ENCODE measurements at places on chromosomes 13 and 19.

DNA sequence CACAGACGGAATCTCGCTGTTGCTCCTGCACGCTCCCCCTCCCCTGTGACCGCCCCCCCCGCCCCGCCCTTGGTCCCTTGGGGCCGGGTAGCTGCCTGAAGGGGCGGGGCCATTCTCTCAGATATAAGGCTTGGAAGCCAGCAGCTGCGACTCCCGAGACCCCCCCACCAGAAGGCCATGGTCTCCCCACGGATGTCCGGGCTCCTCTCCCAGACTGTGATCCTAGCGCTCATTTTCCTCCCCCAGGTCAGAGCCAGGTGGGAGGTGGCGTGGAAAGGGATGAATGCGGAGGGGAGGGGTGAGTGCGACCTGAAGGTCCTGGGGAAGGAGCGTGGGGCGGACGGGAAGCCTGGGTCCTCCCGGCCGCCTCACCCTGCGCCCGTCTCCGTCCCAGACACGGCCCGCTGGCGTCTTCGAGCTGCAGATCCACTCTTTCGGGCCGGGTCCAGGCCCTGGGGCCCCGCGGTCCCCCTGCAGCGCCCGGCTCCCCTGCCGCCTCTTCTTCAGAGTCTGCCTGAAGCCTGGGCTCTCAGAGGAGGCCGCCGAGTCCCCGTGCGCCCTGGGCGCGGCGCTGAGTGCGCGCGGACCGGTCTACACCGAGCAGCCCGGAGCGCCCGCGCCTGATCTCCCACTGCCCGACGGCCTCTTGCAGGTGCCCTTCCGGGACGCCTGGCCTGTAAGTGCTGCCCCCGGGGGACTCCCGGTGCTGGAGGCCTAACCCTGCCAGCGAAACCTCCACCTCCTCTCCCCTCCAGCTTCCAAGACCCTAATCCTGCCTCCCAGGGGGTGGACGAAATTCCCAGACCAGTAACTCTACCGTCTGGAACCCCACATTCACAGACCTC lies at the start of gene DLL3:
Gene DLL3 (plus strand): TSS at position 150 of the 845 bp plus-strand sequence. CDS start 28 bp downstream, at position 178.
- peak; percentile 90 for DNase-seq

DNA sequence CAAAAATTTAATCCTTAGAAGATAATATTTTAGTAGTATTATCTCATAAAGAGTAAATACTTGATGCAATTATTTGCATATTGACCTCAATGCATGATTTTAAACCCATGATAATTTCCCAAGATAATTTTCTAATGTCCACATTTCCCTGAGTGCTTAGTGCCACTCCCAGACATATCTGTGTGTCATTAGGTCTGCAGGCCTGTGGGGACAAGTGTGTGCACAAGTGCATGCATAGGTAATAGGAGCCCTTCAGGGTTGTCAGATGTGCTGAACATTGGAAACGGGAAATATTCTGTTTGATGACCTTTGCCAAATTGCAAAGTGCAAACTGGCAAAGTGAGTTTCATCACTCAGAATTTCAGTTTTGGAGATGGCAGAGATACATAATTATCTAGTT lies 369.9 kb downstream of the KLF5 start:
- DNase-seq, result no peak

DNA sequence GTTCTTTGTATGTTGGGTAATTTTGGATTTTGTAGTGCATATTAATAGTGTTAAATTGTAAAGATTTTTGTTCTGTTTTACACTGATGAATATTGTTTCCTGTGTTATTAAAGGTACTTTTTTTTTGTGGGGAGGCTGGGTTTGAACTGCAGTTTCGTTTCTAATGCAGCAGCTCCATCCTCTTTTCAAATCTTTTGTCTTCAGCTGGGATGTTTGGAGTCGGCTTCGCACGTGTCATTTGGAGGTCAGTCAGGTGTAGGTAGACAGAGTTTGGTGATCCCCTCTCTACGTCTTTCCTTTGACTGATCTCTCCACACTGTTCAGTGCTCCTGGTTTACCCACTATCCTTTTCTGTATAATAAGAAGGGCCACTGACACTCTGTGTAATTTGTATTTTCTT lies 30.3 kb downstream of the TDRD3 start:
- DNase-seq, result no peak

DNA sequence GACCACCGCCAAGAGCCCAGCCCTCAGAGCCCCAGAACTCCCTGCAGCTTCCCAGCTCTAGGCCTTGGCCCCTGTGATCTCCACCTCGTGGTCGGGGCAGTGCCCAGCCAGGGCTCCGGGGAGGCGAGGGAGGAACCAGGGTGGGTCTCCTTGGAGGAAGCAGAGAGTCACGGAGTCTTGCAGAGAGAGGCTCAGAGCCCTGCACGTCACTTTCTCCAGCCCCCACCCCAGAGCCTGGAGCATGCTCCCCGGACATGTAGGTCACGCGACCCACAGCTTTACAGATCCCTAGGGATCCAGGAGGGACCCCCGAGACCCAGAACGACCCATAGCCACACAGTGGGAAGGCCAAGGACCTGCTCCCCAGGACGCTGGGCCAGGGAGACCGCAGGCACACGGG lies 11.9 kb downstream of the GADD45B start:
- no peak for DNase-seq

DNA sequence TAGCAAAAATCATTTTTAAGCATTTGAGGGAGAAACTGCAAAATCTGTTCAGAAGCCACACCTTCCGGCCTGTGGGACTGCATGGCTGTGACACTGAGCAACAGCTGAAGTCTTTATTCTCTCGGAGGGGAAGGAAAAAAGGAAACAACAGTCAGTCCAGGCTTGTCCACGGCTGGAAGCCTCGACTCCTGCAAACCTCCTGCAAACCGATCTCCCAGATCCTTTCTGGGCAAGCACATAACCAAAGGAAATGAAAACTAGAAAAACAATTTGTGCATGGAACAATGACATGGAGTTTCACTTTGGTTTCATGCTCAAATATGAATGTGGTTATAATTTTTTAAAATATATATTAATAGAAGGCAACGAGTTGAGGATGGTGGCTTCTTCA lies 1.0 kb downstream of the COL4A1 start:
- DNase-seq, result no peak

- no peak for DNase-seq
Measured at GRCh38 chr13:19695829-19696228, 62.4 kb downstream of the MPHOSPH8 start.

- DNase-seq, result no peak
Measured at GRCh38 chr19:16915734-16916133, 26.9 kb downstream of the F2RL3 start.

DNA sequence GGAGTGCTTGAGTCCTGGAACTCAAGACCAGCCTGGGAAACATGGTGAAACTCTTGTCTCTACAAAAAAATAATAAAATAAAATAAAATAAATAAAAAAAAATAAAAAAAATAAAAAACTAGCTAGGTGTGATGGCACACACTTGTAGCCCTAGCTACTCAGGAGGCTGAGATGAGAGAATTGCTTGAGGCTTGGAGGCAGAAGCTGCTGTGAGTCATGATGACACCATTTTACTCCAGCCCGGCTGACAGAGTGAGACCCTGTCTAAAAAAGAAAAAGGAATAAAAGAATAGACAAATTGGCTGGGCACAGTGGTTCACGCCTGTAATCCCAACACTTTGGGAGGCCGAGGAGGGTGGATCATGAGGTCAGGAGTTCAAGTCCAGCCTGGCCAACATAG lies 1168.9 kb downstream of the SLITRK5 start:
- DNase-seq, result no peak

DNA sequence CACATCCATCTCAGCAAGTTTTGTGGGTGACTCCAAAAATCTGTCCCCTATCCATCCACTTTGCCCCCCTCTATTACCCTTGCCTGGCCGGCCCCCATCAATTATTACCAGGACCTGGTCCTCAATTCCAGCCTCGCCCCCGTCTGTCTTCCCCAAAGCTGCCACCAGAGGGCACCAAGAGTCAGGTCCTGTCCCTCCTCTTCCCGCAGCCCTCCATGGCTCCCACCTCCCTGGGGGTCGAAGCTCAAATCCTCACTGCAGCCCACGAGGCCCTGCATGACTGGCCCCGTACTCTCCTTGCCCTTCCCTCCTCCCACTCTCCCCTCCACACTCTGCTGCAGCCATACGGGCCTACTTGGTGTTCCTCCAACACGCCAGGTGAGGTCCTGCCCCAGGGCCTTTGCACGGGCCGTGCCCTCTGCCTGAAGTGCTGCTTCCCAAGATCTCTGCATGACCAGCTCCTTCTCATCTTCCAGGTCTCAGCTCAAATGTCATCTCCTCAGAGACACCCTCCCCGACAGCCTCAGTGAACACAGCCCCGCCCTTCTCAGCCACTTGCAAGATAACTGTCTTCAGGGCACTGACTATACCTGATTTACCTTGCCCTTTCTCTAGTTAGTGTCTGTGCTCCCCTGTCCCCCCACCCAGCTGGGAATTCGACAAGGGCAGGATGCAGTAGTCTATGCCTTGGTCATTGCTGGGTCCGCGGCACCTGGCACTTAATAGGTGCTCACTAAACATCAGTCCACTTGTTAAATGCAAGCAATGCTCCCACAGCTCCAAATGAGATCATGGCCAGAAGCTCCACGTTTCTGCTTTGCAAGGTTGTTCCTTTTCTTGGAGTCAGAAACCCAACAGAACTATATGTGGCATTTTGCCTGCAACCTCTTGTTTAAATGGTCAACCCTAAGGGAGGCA lies 16.8 kb upstream of the SEMA6B start:
- peak; percentile 40 for DNase-seq

DNA sequence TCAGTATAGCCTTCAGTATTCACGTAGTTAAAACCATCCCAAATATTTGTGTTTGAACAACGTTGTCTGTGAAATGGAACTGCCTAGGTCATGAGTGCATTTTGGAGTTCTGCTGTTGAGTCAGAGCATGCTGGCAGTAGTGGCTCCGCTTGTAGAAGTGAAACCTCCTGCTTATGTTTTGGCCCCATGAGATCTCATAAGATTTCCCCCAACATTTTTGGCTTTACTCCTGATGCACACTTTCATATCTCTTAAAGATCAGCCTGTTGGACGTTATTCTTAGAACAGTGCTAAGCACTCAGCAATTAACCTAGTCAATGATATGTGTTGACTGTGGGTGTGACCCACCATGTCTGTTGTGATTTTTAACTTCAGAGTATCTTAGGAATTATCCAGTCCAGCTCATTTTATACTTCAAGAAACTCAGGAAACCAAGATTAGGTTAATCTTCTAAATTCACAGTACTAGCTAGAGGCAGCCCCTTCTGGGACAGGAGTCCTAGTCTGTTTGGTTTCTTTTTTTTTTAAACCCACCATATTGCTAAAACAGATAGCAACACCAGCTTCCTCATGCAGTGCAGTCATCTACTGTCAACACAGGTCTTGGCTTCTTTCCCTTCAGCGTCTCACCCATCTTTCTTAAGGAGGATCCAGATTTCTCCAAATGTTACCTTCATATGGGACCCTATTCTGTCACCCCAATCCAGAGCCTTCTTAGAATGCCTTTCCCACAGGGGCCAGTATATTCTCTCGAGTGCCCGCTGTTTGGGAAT lies 26.2 kb downstream of the RAP2A start:
- peak; percentile 47 for DNase-seq

- DNase-seq, result peak; percentile 51
Measured at GRCh38 chr19:34430738-34431625, 2.8 kb downstream of the UBA2 start.

GRCh38 chr19:4327252-4327876 lies 11.3 kb downstream of the STAP2 start:
- peak; percentile 92 for DNase-seq

GRCh38 chr13:112943309-112944125 lies 25.5 kb upstream of the MCF2L start:
- DNase-seq, result peak; percentile 25

DNA sequence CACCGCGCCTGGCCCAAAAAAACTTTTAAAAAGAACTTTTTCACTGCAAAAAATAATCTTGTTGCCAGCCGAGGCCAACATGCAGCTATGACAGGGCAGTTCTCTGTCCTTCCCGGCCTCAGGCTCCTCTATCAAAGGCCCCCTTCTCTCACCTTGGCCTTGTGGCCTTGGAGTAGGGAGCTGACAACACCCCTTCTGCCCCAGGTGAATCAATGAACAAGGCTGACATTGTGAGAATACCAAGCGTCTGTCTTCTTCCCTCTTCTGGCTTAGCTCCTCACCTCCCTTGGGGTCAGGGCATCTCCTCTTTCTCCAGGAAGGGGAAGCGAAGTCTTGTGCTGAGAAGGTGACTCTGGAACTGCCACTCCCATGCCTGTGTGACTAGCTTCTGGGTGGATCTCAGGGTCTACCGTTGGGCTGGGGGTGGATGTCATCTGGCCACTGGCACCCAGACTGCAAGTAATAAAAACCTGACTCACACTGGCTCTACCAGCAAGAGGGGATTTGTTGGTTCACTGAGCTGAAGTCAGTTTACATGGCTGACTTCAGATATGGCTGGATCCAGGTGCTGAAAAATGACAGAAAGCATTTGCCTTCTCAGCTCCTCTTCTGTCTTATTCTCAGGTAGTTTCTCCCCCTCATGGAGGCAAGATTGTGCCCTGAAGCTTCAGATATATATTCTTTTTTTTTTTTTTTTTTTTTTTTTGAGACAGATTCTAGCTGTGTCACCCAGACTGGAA lies 6.3 kb downstream of the C19orf38 start:
- no peak for DNase-seq

- DNase-seq, result no peak
Measured at GRCh38 chr19:9877780-9878510, 42.8 kb downstream of the PIN1 start.

DNA sequence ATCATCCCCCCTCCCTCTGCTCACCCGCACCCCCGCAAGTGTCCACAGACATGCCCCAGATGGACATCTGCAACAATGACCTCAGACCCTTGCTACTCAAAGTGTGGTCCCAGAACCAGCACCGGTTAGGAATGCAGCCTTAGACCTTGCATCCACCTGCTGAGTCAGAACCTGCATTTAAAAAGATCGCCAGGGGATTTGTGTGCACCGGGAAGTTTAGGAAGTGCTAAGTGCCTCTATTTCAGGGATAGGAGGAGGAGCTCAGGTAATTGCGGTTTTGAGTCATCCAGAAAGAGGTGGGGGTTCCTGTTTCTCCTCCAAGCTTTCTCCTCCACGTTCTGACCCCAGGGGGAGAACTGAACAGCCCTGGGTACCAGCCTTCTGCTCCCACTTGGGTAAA lies 46.2 kb downstream of the CACNA1A start:
- DNase-seq, result no peak

DNA sequence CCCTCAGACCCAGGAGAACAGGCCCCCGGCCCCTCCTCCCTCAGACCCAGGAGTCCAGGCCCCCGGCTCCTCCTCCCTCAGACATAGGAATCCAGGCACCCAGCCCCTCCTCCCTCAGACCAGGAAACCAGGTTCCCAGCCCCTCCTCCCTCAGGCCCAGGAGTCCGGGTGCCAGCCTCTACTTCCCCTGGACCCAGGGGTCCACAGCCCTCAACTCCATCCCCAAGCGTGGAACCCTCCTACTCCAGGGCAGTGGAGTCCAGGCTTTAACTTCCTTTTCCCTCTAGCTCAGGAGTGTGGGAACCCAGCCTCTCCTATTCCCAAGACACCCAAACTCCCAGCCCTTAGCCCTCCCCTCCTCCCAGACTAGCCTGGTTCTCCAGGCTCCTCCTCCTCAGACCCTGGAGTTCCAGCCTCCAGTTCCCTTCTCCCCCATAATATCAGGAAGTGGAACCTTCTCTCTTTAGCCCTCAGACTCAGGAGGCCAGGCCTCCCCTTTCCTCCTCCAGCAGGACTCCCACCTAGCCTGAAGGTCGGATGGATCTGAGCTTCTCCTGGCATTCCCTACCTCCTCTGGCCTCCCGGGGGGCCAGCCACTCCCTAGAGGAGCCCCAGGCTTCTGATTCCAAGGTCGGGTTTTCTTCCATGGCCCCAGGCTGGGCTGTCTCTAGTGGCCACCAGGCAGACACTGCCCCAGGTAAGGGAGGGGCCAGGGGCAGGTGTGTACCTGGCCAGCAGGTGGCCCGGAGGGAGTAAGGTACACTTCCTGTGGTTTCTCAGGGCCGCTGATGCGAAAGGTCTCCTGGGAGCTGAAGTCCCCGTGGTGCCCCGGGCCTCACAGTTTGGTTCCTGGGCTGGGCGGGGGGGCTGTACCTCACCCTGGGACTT lies at the start of gene TMC4:
Gene TMC4 (minus strand): TSS at position 690 of the 888 bp plus-strand sequence. CDS start 43 bp downstream, at position 647.
- DNase-seq, result peak; percentile 78

GRCh38 chr13:73283636-73284035 lies 224.8 kb downstream of the KLF5 start:
- no peak for DNase-seq
